AG09309 (cell line): ENCODE measurements at places on chromosomes 5 and 9.

DNA sequence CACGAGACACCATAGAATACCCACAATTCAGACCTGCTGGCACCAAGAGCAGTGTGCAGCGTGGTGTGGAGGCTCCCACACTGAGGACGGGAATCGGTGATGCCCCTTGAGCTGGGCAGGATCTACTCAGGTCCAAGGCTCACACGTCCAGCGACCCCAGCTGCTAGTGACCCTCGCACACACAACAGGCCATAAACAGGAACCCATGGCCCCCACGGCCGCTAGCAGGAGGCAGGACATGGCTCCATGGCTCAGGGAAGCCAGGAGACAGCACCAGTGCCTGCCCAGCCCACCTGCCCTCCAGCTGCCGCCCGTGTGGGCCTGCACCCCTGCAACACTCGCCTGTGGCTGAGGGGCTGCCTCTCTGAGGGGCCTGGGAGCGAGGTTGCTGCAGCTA is 43.4 kb upstream of the SLC9A3 start:
- DNase-seq, result no peak

DNA sequence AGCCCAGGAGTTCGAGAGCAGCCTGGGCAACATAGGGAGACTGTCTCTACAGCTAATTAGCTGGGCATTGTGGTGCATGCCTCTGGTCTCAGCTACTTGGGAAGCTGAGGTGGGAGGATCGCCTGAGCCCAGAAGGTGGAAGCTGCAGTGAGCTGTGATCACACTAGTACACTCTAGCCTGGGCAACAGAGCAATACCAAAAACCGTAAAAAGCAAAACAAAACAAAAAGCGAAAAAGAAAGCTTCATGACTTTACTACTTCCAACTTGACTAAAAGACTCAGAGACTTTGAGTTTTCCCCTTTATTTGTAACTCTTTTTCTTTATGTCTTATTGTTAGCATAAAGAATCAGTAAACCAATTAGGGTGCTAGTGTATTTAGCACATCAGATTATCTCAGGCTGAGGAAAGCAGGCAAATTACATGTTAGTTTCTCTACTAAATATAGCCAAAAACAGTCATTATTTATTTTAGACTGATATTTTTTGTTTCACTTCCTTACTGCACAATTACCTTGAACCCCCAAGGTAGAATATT is 5.4 kb downstream of the RAD17 start:
- no peak for DNase-seq

DNA sequence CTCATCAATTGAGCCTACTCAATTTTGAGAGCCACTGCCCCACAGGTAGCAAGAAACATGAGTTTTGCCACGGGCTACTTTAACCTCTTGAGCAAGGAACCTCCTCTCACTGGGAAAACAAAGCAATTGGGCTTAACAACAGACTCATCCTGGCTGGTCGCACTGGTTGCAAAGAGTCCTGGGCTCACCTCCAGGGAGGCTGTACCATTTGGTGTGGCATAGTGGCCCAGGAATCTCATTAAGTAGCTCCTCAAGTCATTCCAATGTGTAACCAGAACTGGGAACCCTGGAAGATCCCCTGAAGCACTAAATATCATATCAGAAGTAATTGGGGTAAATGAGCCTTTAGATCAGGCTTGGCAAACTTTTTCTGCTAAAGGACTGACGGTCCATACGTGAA is 78.5 kb downstream of the MYO10 start:
- no peak for DNase-seq

- DNase-seq, result no peak
These were observed 25.9 kb upstream of the TRPM3 start for GRCh38 chr9:71147368-71147767.

GRCh38 chr9:24602693-24603352 is 57.1 kb upstream of the IZUMO3 start:
- no peak for DNase-seq

GRCh38 chr5:32116574-32117313 is 57.4 kb downstream of the GOLPH3 start:
- DNase-seq, result no peak

- DNase-seq, result peak; percentile 54
These were observed 8.4 kb downstream of the GNAQ start for GRCh38 chr9:78023003-78023741.

DNA sequence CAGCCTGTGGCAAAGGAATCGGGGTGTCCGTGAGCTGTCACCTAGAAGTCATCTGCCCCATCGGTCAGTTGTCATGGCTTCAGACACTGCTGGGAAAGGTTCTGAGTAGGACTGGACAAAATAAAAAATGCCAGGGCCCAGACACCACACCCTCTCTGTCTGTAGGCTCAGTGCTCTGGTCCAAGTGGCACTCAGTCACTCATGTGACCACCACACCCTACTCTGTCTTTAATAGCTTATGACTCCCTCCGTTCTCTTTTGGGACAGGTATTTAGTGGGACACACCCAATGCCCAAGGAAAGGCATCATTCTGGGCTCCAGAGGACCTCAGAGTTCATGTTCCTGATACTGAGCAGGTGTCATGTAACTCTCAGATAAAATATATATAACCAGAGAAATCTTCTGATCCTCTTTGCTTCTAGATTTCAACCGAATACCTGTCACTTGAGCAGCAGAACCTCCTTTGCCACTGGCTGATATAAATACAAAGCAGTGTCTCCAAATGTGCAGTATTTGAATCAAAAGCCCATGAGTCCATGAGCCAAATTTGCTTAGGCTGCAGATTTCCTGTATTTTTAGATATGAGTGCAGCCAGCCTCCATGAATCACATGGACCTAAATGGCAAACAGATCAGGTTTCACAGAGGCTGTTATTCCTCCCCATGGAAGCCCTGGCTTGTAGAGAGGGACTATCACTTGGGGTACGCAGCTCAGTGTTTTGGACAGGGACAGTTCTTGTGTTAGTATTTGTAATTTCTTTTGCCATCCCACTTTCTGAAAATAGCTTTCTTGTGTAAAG is 272.0 kb downstream of the ARHGAP26 start:
- DNase-seq, result no peak

DNA sequence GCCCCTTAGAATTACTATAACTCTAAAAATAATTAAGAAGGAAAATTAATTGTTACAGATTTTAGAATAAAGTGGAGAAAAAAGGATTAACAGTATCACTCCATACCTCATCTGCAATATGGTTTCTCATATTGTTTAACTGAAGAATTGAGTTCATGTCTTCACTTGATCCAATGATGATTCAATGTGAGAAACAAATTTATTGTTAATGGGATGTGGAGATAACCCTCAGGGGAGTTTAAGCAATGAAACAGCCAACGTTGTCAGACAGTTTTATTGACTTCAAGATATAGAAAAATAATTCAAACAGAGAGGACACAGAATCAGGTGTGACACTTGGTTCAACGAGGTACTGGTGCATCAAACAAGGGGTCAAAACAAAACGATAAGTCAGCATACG is 665.2 kb upstream of the ACO1 start:
- DNase-seq, result no peak

DNA sequence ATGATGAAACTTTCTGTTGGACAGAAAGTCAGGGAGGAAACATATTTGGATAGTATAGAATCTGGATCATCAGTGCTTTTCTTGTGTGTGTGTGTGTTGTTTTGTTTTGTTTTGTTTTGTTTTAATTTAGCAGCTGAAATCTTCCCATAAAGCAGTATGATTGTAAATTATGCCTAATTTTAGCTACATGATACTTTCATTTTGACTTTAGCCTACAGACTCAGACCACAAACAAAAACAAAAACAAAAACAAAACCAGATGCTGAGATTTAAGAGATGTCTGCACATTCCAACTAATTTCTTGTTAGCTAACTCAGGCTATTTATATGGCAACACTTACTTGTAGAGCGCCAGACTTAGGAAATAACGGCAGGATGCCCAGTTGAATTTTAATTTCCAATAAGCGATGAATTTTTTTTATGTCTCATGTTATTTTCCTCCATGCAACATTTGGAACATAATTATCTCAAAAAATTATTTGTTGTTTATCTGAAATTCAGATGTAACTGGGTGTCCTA is 119.5 kb upstream of the TRPC7 start:
- DNase-seq, result no peak

- DNase-seq, result no peak
These were observed at the start of gene NIPSNAP3A for GRCh38 chr9:104747565-104748358. Gene NIPSNAP3A, plus strand, starts transcription at chr9:104747683. Its CDS starts 110 bp downstream, at chr9:104747793.

- DNase-seq, result no peak
These were observed 298.3 kb downstream of the BNC2 start for GRCh38 chr9:16572005-16572734.

DNA sequence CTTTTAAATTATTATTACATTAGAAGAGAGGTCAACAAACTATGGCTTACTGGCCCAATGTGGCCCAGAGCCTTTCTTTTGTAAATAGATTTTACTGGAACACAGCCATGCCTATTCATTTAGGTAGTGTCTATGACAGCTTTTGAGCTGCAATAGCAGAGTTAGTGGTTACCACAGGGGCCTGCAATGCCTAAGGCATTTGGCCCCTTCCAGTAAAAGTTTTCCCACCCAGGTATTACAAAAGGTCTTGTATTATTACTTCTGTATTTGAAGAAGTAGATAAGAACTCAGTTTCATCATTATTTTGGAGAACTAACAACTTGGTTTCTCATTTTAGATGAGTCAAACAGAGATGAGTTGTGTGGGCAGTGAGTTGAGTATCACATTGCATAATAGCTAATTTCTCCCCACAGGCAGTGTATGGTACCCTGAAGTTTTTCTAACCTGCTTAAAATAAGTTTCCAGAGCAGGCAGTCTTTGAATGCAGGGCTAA is 9.5 kb downstream of the MTRR start:
- DNase-seq, result peak; percentile 53

DNA sequence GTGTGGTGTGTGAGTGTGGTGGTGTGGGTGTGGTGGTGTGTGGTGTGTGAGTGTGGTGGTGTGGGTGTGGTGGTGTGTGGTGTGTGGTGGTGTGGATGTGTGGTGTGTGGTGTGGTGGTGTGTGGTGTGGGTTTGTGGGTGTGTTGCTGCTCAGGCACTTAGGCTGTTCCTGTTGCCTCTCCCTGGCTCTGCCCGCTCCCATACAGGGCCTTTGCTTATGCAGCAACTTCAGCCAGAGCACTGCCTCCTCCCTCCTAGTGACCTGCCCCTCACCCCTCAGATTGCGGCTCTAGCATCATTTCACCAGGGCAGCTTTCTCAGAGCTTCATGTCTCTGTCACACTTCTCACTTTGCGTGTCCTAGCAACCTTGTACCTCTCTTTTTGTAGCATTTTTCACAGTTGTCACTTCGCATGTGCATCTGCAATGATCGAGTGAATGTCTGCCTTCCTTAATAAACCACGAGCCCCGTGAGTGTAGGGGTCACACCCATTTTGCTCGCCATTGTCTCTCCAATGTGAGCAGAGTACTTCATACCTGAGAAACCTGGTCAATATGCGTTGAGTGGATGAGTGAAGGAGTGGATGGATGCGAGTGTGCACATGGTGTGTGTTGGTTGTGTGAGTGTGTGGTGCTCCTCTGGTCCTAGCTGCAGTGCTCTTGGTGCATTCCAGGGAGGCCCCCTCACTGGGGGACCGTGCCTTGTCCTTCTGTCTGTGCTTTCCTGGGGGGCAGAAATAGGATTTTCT is 167.9 kb upstream of the PANK3 start:
- DNase-seq, result no peak

DNA sequence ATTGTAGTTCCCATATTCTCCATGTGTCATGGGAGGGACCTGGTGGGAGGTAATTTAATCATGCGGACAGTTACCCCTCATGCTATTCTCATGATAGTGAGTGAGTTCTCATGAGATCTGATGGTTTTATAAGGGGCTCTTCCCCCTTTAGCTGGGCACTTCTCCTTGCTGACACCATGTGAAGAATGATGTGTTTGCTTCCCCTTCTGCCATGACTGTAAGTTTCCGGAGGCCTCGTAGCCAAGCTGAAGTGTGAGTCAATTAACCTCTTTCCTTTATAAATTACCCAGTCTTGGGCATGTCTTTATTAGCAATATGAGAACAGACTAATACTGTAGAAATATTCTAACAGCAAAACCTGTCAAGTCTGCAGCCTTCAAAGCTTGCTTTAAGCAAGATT is 293.2 kb downstream of the CTNND2 start:
- DNase-seq, result no peak

GRCh38 chr9:87442451-87442850 is 55.2 kb upstream of the DAPK1 start:
- no peak for DNase-seq

GRCh38 chr9:14573319-14573718 is 119.9 kb downstream of the ZDHHC21 start:
- no peak for DNase-seq

- DNase-seq, result no peak
These were observed 102.2 kb downstream of the ANGPTL2 start for GRCh38 chr9:127020036-127020801.

GRCh38 chr5:96566833-96567587 is 95.2 kb upstream of the CAST start:
- DNase-seq, result no peak

DNA sequence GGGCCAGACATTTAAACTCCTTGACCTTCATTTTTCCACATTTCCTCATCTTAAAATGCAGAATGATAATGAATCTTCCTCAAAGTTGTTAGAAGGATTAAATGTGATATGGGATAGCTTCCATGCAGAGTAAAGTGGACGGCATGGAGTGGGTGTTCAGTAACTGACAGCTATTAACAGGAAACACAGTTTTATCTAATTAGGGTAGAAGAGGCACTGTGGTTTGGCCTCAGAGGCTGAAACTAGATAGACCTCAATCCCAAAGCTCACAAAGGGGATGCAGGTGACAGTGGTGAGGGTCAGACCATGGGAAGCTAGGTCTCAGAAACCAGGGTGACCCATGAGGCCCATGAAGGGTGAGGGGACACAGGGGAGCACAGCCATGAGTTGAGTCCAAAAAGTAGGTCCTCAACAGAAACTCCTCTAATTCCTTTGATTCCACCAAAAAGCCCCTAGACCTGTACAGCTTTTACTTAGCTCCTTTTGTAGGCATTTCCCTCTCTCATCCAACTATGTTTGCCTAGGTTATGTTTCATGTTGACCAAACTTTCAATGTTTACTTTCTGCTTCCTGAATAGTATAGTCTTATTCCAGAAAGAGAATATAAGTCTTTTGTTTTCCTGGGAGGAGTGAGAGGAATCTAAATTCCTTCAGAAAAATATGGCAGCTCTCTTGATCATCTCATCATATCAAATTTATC is 27.9 kb upstream of the GLDC start:
- no peak for DNase-seq

GRCh38 chr5:179417696-179418095 is 72.4 kb upstream of the ADAMTS2 start:
- no peak for DNase-seq

DNA sequence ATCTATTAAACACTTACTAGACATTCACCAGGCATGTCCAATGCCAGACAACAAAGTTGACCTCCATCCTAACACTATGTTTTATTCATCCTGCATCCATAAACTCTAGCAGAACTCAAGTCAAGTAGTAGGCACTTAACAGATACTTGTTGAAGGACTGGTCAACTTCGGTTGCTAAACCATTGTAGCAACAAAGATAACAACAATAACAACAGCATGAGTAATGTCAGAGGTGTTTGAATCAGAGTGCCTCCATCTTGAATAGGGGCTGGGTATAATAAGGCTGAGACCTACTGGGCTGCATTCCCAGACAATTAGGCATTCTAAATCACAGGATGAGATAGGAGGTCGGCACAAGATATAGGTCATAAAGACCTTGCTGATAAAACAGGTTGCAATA is 180.5 kb upstream of the ZNF462 start:
- no peak for DNase-seq

GRCh38 chr5:9362600-9362999 is 183.3 kb downstream of the SEMA5A start:
- no peak for DNase-seq
